ENCODE measurements at places on chromosomes 11 and 22. TPM values are rescaled to one million over a fixed set of nuclear protein-coding genes. Genes with fewer than 3 reads are reported as not detected.
A peak's percentile ranks its signal among the peaks of the same experiment; 100 is the strongest.

DNA sequence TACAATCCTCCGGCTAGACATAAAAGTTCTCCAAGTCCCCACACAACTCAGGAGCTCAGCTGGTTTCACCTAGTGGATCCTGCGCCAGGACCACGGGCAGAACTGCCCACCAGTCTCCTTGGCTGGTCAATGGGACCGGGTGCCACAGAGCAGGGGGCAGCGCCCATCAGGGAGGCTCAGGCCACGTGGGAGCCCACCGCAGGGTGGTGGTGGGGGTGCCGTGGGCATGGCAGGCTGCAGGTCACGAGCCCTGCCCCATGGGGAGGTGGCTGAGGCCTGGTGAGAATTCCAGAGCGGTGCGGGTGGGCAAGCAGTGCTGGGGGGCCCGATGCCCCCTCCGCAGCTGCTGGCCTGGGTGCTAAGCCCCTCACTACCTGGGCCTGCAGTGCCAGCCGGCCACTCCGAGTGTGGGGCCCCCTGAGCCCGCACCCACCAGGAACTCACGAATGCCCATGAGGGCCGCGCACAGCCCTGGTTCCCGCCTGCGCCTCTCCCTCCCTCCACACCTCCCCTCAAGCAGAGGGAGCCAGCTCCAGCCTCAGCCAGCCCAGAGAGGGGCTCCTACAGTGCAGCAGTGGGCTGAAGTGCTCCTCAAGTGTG is 1091.9 kb upstream of the TENM4 start:
- H3K4me3 ChIP-seq: no peak overlapping the region
- DNase-seq: no peak
- H3K27me3 ChIP-seq: no peaks in the 10 kb centered on the region
- no peak overlapping the region for H3K27ac ChIP-seq

DNA sequence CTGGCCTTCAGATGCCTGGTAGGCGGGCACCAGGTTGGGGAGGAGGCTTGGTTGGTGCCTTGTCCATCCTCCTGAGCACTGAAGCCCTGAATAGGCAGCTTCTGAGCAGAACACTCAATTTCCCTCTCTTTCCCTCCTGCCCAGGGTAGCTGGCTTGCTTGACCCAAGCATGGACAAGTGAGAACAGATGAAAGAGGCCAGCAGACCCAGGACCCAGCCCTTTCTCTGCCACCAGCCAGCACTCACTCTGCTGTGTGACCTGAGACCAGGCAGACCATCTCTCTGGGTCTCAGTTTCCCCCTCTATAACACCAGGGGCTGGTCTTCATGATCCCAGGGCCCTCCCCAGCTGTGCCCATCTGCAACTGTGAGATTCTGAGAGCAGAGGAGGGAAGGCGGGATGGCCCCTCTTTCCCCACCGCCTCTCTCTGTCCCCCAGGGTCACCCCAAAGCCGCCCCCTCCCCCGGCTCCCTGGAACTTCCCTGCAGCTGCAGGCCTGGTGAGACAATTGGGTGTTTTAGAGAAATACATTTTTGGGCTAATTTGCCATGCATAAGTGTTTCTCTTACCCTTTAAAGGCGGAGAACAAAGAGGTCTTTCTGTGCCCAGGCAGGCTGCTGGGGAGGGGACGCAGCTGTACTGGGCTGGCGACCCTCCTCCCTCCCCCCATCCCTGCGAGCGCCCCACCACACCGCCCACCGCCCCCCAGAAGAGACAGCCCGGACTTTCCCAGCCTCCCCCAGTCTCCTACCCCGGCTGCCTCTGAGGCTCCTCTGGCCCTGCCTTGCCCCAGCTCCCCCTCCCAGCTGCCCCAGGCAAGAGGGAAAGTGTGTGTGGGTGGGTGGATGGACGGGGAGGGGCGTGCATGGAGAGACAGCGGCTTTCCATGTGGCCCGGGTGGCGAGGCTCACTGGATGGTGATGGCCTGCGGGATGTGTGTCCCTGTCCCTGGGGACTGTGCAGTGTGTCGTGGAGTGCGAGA is 30.8 kb upstream of the PICK1 start:
- H3K27me3 ChIP-seq: peaks cover 3% of the 10 kb centered on the region
- no peak overlapping the region for H3K27ac ChIP-seq
- H3K4me3 ChIP-seq: no peak overlapping the region
- no peaks in the 10 kb centered on the region for H3K36me3 ChIP-seq
- H3K4me1 ChIP-seq: no peaks in the 10 kb centered on the region
- DNase-seq: no peak

DNA sequence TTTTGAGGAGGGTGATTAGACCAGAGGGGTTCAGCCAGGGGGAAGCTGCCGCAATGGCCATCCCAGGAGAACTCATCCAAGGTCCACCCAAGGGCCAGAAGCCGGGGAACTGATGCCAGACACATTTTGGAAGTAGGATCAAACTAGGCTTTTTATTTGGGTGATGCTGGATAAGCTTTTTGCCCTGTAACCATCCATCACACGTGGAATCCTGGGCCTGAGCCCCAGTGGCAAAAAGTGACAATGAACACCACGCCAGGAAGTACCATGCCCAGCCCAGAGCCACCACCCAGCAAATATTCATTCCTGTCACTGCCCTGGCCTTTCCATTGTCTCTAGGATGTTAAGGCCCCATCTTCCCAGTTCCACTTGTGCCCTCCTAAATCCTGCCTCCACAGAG is 85.9 kb downstream of the ZC3H12C start:
- H3K4me1 ChIP-seq: peaks cover 4% of the 10 kb centered on the region
- H3K36me3 ChIP-seq: no peaks in the 10 kb centered on the region
- no peak for DNase-seq
- no peak overlapping the region for H3K27ac ChIP-seq
- peaks cover 6% of the 10 kb centered on the region for H3K27me3 ChIP-seq
- H3K4me3 ChIP-seq: no peak overlapping the region

GRCh38 chr11:13030857-13031256 is 21.7 kb downstream of the RASSF10 start:
- no peak overlapping the region for H3K4me3 ChIP-seq
- peaks cover 14% of the 10 kb centered on the region for H3K27me3 ChIP-seq
- H3K27ac ChIP-seq: no peak overlapping the region
- H3K36me3 ChIP-seq: no peaks in the 10 kb centered on the region
- H3K4me1 ChIP-seq: no peaks in the 10 kb centered on the region

GRCh38 chr22:29268511-29269229 is 602 bp downstream of the EWSR1 start:
- no peaks in the 10 kb centered on the region for H3K27me3 ChIP-seq
- H3K4me1 ChIP-seq: peaks cover 53% of the 10 kb centered on the region
- H3K4me3 ChIP-seq: peak overlapping the region; percentile 87
- peak overlapping the region; percentile 100 for H3K27ac ChIP-seq
- peak; percentile 49 for DNase-seq

DNA sequence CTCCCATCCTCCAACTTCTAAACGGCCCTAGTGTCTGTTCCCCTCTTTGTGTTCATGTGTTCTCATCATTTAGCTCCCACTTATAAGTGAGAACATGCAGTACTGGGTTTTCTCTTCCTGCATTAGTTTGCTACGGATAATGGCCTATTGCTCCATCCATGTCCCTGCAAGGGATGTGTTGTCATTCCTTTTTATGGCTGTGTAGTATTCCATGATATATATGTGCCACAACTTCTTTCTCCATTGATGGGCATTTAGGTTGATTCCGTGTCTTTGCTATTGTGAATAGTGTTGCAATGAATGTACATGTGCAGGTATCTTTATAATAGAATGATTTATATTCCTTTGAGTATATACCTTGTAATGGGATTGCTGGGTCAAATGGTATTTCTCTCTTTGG is 5.6 kb upstream of the SMIM38 start:
- peaks cover 2% of the 10 kb centered on the region for H3K27me3 ChIP-seq
- H3K27ac ChIP-seq: no peak overlapping the region
- no peak overlapping the region for H3K4me3 ChIP-seq

DNA sequence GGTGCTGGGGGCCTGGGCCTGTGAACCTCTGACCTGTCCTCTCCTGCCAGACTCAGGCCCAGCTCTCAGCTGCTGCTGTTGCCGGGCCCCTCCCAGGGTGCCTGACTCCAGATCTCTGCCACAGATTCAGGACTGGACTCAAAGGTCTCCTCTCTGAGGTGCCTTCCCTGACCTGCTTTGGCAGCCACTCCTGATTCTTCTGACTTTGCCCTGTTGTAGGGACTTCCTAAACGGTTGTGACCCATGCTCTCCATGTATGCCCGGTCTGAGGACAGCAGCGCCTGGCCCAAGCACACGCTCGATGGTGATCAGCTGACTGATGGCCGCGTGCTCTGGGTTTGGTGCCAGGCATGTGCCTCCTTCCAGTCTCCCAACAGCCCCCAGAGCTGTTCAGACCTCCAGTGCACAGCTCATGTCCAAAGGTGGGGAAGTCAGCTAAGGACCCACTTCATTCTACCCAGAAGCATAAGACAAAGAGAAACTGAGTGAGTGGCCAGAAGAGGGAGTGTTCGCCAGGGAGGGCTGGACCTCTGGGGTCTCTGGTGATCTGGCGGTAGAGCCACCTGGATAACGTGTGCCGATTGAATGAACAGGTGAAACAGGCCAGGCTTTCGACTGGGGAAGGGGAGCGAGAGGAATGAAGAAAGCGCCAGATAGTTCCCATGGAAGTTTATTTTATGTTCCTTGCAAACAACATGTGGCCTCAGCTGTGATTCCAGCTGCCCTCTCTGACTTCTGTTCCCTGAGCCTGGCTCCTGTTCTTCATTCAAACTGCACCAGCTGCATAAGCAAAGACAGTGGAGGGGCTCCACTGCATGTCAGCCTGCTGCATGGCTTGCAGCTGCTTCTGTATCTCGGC is 8.1 kb upstream of the TOP3B start:
- H3K4me1 ChIP-seq: no peaks in the 10 kb centered on the region
- no peak overlapping the region for H3K27ac ChIP-seq
- H3K27me3 ChIP-seq: no peaks in the 10 kb centered on the region
- no peak overlapping the region for H3K4me3 ChIP-seq
- no peaks in the 10 kb centered on the region for H3K36me3 ChIP-seq

GRCh38 chr22:30732426-30732825 is 37.8 kb downstream of the OSBP2 start:
- H3K27ac ChIP-seq: no peak overlapping the region
- H3K36me3 ChIP-seq: no peaks in the 10 kb centered on the region
- H3K4me1 ChIP-seq: no peaks in the 10 kb centered on the region

GRCh38 chr22:35488513-35488912 is 52.1 kb upstream of the RASD2 start:
- no peaks in the 10 kb centered on the region for H3K4me1 ChIP-seq
- H3K27me3 ChIP-seq: peaks cover 9% of the 10 kb centered on the region
- H3K4me3 ChIP-seq: no peak overlapping the region
- no peak overlapping the region for H3K27ac ChIP-seq

GRCh38 chr11:35134403-35135148 is 4.4 kb upstream of the CD44 start:
- H3K36me3 ChIP-seq: peaks cover 3% of the 10 kb centered on the region
- H3K27ac ChIP-seq: no peak overlapping the region
- no peaks in the 10 kb centered on the region for H3K27me3 ChIP-seq
- no peak for DNase-seq

OR5T3 gene
- not detected for total RNA-seq

MS4A14 gene
- total RNA-seq: not detected

Data from activated CD8-positive, alpha-beta T cell treated with anti-CD3 and anti-CD28 coated beads, Interleukin-2, amount 10 ng/mL, durations not matched to agents 7 days and 5 days (primary cell).